ENCODE measurements at places on chromosomes 13 and 19. TPM values are rescaled to one million over a fixed set of nuclear protein-coding genes. Genes with fewer than 3 reads are reported as not detected.

SERPINE3 gene
- not detected for total RNA-seq

KLK11 gene
- total RNA-seq, result not detected

ABCC4 gene
- 26.3 TPM for total RNA-seq

IFNL1 gene
- total RNA-seq, result not detected

EDDM13 gene
- total RNA-seq, result not detected

FUT2 gene
- total RNA-seq, result 12.5 TPM

EXOC3L2 gene
- total RNA-seq, result not detected

PRRG2 gene
- total RNA-seq, result 6.2 TPM

GSX1 gene
- total RNA-seq, result not detected

MAST1 gene
- 28.9 TPM for total RNA-seq

ETV2 gene
- total RNA-seq, result 1.5 TPM

RHPN2 gene
- 33.3 TPM for total RNA-seq

NUFIP1 gene
- 12.2 TPM for total RNA-seq

LRP3 gene
- total RNA-seq, result 29.0 TPM

FSD1 gene
- 20.1 TPM for total RNA-seq

TSKS gene
- 0.76 TPM for total RNA-seq

ZNF700 gene
- 9.3 TPM for total RNA-seq

ZNF358 gene
- 20.7 TPM for total RNA-seq

FXYD1 gene
- 7.8 TPM for total RNA-seq

FBXO17 gene
- 18.5 TPM for total RNA-seq

CYP2A6 gene
- 0.57 TPM for total RNA-seq

ZSCAN18 gene
- 0.12 TPM for total RNA-seq

SIGLEC10 gene
- total RNA-seq, result not detected

KL gene
- total RNA-seq, result not detected

NAT14 gene
- total RNA-seq, result 55.3 TPM

PTGIR gene
- not detected for total RNA-seq

KCNC3 gene
- total RNA-seq, result 6.9 TPM

CLEC17A gene
- total RNA-seq, result not detected

RYR1 gene
- 4.1 TPM for total RNA-seq

CCDC8 gene
- 0.10 TPM for total RNA-seq

ZNF414 gene
- total RNA-seq, result 31.9 TPM

URAD gene
- total RNA-seq, result not detected

ANKLE1 gene
- total RNA-seq, result 14.8 TPM

GARIN5A gene
- 12.2 TPM for total RNA-seq

RXFP2 gene
- total RNA-seq, result not detected

RGS9BP gene
- 0.54 TPM for total RNA-seq

ACP5 gene
- 1.2 TPM for total RNA-seq

PRTN3 gene
- total RNA-seq, result 2.7 TPM

IZUMO2 gene
- not detected for total RNA-seq

CILP2 gene
- 13.1 TPM for total RNA-seq

IGFL4 gene
- total RNA-seq, result not detected
